ENCODE measurements at places on chromosomes 1 and 21.

DNA sequence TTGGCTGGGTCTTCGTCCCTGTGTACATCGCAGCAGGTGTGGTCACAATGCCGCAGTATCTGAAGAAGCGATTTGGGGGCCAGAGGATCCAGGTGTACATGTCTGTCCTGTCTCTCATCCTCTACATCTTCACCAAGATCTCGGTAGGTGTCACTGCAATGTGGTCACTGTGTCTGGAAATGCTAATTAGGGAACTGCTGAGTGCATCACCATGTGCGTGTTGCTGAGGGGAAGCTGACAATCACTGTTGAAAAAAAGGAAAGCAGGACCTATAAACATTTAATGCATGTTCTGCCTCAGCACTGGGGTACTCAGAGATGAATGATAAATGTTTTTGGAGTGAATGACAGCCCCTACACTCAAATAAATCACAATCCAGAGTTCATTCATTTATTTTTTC is 6.8 kb downstream of the SLC5A9 start:
- DNase-seq, result no peak

- no peak for DNase-seq
Observed at GRCh38 chr1:34419663-34420136, 243.0 kb downstream of the C1orf94 start.

DNA sequence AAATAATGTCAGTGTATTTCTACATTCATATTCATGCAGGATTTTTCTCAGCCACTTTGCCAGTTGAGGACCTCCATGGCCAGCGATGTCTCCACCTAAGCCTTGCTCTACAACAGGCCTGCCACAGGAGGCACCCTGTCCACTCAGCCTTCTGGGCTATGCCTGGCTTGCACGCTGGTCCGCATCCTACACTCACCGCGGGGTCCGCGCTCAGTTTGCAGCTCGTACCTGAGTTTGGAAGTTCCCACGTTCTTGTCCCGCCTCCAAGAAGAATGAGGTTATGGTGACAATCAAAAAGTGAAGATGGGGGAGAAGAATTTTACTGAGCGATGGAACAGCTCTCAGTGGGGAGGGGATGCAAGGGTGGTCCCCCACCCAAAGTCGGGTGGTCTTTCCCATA is 93.6 kb upstream of the GRIK1 start:
- DNase-seq, result no peak

DNA sequence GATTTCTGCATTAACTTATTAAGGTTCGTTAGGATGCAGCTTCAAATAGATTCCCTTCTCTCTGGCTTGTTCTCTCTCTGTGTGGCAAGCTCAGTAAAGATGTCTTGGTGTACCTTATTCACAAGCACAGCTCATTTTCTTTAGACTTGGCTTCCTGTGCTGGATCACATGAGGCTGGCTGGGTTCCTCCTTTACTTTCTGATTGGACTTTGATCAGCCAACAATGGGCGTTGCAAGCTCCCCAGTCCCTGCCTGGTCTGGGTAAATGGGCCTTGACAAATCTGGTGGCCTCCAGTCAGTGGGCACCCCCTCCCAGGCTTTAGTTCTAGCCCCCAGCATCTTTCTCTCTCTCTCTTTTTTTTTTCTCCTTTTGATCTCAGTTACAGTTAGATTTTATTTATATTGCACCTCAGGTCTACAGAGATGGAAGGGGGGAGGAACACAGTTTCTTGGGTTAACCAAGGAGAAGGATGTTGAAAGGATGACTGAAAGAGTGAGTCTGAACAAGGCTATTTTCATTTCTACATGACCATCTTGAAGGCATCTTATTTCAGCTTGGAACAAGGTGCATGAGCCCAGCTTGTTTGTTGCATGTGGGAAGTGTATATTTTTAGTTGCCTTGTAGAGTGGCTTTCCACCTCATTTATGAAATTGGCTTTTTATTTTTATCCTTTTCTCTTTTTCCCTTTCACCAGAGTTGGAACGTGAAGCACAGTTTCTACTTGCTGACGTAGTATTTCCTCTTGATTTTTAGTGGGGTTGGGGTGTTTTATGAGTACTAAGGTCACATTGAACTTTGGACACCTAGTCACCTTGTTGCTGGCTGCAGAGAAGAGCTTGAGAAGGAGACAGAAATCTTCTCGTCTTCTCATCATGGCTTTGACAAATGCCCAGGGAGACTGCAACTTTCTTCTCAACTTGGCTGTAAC is 77.1 kb downstream of the PBX1 start:
- DNase-seq, result no peak

GRCh38 chr21:42426424-42426823 is 22.7 kb downstream of the UBASH3A start:
- no peak for DNase-seq

GRCh38 chr21:34128674-34129038 is 55.3 kb downstream of the MRPS6 start:
- DNase-seq, result no peak

DNA sequence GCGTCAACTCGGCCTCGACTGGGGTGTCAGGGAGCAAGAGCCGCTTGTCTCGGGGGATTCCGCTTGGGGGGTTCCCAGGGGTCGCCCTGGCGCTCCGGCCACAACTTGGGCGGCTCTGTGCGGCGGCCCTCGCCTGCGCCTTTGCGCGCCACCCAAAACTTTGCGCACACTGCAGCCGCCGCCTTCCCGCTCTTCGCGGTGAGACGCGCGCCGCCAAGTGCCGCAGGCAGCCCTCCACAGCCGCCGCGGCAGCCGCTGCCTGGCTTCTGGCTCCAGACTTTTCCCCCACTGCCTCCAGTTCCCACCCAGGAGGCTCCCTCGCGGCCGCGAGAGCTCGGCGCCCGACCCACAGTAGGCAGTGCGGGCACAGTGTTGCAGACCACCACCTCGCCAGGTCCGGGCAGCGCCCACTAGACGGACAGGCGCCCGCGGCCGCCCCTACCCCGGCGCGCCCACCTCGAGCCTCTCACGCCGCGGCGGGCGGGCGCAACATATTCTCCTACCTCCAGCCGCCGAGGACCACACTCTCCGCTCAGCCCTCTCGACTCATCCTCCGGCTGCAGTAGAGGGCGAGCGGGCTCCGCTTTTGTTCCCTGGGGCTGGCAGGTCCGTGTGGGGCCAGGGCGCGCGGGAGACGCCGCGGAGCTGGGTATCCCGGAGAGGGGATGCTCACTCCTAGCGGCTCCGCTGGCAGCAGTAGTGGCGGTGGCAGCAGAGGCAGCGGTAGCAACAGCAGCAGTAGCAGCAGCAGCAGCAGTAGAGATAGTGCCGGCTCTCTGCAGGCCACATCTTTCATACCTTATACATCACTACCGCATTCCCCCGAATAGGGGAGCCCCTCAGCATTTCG is 296.6 kb downstream of the OMA1 start:
- no peak for DNase-seq

DNA sequence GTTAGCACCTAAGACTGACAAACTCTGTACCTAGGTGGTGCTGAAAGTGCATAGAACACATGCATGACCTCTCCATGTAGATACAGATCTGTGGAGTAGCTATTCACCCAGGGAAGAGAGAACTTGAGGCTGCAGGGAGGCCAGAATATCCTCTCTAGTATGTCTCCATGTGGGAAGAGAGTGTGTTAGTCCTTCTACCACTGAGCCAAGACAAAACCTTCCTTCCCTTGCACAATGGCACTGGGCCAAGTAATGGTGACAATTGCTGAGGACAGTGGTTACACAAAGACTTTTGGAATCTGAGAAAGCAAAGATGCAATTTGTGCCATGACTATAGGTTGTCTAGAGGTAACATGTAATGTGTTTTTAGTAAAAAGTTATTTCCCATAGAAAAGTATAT is 52.3 kb downstream of the C1orf198 start:
- no peak for DNase-seq

DNA sequence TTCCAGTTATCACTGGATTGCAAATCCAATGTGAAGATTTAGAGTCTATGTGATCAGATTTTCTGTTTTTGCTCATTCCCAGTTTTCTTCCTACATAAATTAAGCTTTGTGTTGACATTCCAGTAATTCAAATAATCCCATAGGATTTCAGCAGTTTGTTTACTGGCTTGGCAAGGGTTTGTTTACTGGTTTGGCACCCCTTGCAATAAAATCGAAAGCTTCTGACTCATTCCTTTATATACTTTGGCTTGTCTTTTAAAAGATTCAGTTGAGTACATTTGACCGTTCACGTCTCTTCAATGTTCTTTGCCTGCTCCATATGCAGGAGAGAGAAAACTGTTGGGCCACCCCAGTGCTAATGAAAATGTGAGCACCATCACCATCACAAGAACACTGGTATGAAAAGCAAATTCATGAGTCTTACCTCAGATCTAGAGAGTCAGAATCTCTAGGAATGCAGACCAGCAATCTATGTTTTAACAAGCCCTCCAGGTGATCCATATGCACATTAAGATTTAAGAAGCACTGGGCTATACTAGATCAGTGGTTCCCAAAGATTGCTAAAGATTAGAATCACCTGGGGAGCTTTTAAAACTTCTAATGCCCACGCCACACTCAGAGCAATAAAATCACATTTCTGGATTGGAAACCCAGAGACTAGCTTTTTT is 32.8 kb downstream of the ZC3H11B start:
- DNase-seq, result no peak

GRCh38 chr1:61183471-61184039 is 101.2 kb downstream of the NFIA start:
- no peak for DNase-seq

DNA sequence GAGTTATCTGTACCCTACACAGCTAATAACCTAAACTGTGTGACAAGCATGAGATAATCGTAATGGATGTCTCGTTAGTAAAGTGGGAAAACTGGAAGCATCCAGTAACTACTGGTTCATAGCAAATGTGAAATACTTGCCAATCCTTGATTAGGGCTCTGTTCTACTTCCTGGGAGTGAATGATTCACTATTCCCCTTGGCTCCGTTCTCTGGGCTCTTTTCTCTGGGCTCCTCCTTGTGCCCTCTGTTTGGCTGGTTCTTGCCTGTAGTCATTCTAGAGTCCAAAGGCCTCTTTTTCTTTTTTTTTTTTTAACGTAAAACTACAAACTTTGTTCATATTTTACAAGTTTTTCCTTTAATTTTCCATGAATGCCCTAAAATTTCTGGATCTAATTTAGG is 465.8 kb upstream of the PLXNA2 start:
- DNase-seq, result no peak

DNA sequence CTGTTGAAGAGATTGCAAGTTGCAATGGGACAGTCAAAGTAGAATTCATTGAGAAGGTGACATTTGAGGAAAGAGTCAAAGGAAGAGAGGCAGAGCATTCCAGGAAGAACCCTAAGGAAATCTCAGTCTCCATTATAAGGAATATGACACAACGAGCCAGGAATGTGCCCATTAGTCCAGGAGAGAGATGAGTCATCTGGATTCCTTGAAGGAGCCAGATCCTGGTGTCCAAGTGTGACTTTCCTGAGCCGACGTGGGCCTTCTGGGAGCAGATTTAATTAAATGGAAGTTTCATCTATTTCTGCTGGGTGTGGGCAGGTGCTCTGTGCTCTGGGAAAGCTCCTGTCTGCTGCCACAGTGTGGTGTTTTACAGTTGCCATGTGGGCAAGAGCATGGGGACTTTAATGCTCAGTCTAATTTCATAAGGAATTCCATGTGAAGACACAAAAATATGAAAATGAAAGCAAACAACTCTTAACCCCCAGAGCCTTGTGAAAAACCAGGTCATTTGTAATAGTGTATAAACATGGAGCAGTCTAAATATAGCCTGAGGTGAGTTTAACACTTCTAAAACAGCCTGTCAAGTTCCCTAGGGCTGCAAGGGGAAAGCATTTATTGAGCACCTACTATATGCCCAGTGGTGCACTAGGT is 111.4 kb upstream of the ARTN start:
- no peak for DNase-seq

- DNase-seq, result no peak
Observed at GRCh38 chr1:21059021-21059420, 117.7 kb downstream of the EIF4G3 start.
